ENCODE measurements at places on chromosomes 16 and 17. TPM values are rescaled to one million over a fixed set of nuclear protein-coding genes. Genes with fewer than 3 reads are reported as not detected.

Gene G6PC1
- not detected for total RNA-seq

Gene CHRNE
- 0.98 TPM for total RNA-seq

Gene WFIKKN1
- 3.2 TPM for total RNA-seq

DNA sequence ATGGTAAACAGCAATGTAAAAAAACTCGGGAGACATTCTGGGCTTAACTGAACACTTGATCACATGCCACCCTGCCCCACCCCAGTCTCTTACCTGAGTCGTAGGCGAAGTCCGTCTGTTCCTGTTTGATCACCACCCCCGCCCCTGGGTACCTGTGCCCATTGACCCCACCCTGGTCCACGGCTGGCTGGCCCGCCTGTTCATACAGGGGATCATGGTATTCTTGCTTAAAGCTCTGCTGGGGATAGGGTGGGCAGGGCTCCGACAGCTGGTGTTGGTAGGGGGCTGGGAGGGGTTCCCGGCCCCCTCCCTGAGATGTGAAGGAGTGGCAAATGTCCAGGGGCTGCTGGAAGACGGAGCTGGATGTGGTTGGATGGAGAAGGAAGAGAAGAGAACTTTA is 13.6 kb downstream of the ETV4 start:
- no peak for DNase-seq
- no peak overlapping the region for H3K4me3 ChIP-seq
- H3K4me1 ChIP-seq: peaks cover 23% of the 10 kb centered on the region
- no peaks in the 10 kb centered on the region for H3K27me3 ChIP-seq
- H3K27ac ChIP-seq: no peak overlapping the region
- H3K36me3 ChIP-seq: peaks cover 4% of the 10 kb centered on the region

DNA sequence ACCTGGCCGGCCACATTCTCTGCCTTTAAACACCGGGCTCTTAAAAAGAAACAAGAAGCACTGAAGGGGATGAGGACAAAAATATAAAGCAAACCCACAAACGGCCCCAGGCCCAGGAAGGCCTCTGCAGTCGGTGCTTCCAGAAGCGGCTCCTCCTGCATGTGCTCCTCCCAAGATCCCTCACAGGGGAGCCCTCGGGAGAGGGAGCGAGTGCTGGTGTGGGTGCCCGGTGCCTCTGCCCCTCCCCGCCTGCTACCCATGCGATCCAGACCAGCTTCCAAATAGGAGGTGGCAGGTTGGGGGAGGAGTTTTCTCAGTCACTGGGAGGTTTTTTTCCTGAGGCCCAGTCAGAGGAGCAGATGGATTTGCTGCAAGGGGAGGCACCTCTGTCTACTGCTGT is 15.8 kb downstream of the KDM8 start:
- H3K4me3 ChIP-seq: no peak overlapping the region
- DNase-seq: no peak
- peaks cover 10% of the 10 kb centered on the region for H3K36me3 ChIP-seq
- no peaks in the 10 kb centered on the region for H3K27me3 ChIP-seq
- no peak overlapping the region for H3K27ac ChIP-seq

- no peaks in the 10 kb centered on the region for H3K27me3 ChIP-seq
- H3K4me1 ChIP-seq: peaks cover 32% of the 10 kb centered on the region
- H3K36me3 ChIP-seq: peaks cover 68% of the 10 kb centered on the region
- H3K4me3 ChIP-seq: no peak overlapping the region
- no peak overlapping the region for H3K27ac ChIP-seq
These were observed 12.6 kb upstream of the FAAP100 start for GRCh38 chr17:81564778-81565177.

- H3K27me3 ChIP-seq: no peaks in the 10 kb centered on the region
- no peak for DNase-seq
- no peak overlapping the region for H3K4me3 ChIP-seq
- H3K36me3 ChIP-seq: peaks cover 3% of the 10 kb centered on the region
- no peak overlapping the region for H3K27ac ChIP-seq
- peaks cover 54% of the 10 kb centered on the region for H3K4me1 ChIP-seq
These were observed 3.3 kb downstream of the SYNRG start for GRCh38 chr17:37605813-37606505.

DNA sequence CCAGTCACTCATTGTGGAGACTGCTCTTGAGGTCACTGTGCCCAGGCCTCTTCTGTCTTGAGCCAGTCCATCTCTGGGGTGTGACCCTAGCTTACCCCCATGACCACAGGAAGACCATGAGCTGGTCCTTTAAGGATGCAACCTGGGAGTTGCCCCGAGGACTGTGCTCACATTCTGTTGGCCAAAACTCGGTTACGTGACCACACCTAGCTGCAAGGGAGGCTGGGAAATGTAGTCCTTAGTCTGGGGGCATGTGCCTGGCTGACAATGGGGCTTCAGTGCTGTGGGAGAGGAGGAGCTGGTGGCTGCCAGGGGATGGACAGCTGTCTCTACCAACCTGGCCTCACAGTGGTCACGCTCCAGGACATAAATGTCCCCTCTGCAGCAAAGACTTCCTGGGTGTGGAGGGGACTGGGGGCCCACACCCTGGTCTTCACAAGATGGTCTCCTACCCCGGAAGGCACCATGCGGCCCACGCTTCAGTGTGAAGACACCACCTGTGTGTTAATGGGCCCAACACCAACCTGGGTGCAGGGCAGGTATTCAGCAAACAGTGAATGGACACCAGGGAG is 55.4 kb downstream of the JPH3 start:
- no peak for DNase-seq
- no peak overlapping the region for H3K4me3 ChIP-seq
- H3K36me3 ChIP-seq: no peaks in the 10 kb centered on the region
- H3K27me3 ChIP-seq: peaks cover 5% of the 10 kb centered on the region
- H3K27ac ChIP-seq: no peak overlapping the region

Data from vagina (tissue), 2 donors.